ENCODE measurements at places on chromosomes 11 and 22.

DNA sequence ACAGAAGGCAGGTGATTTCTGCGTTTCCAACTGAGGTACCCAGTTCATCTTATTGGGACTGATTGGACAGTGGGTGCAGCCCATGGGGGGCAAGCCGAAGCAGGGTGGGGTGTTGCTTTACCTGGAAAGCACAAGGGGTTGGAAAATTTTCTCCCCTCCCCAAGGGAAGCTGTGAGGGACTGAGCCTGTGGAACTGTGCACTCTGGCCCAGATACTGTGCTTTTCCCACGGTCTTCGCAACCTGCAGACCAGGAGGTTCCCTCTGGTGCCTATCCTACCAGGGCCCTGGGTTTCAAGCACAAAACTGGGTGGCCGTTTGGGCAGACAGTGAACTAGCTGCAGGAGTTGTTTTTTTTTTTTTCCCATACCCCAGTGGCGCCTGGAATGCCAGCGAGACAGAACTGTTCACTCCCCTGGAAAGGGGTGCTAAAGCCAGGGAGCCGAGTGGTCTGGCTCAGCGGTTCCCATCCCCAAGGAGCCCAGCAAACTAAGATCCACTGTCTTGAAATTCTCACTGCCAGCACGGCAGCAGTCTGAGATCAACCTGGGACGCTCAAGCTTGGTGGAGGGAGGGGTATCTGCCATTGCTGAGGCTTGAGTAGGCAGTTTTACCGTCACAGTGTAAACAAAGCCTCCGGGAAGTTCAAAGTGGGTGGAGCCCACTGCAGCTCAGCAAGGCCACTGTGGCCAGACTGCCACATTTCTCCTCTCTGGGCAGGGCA is 97.2 kb downstream of the JRKL start:
- DNase-seq, result no peak

GRCh38 chr11:14304601-14305000 is 54.4 kb downstream of the RRAS2 start:
- DNase-seq, result no peak

- DNase-seq, result no peak
Observed at GRCh38 chr11:78991681-78992080, 417.0 kb upstream of the NARS2 start.

- DNase-seq, result no peak
Observed at GRCh38 chr22:29813563-29813962, 24.5 kb downstream of the ASCC2 start.

DNA sequence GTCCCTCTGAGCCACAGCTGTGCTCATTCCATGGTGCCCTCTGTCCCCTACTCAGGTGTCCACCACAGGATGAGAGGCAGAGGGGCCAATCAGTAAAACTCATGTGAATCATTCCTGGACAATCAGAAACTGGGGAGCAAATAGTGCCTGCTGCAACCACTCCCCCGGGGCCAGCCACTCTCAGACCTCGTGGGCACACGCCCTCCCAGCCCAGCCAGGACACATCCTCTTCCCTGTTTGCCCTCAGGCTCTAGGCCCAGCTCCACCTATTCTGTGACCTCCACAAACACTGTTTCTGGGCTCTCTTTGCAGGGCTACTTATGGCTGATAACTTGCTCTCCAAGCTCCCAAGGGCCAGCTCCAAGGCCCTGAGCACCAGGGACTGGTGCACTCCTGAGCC is 14.0 kb upstream of the KCTD14 start:
- DNase-seq, result no peak

GRCh38 chr11:2892967-2893528 is 7.5 kb upstream of the CDKN1C start:
- DNase-seq, result no peak

GRCh38 chr11:115471367-115471766 is 32.8 kb downstream of the CADM1 start:
- no peak for DNase-seq

DNA sequence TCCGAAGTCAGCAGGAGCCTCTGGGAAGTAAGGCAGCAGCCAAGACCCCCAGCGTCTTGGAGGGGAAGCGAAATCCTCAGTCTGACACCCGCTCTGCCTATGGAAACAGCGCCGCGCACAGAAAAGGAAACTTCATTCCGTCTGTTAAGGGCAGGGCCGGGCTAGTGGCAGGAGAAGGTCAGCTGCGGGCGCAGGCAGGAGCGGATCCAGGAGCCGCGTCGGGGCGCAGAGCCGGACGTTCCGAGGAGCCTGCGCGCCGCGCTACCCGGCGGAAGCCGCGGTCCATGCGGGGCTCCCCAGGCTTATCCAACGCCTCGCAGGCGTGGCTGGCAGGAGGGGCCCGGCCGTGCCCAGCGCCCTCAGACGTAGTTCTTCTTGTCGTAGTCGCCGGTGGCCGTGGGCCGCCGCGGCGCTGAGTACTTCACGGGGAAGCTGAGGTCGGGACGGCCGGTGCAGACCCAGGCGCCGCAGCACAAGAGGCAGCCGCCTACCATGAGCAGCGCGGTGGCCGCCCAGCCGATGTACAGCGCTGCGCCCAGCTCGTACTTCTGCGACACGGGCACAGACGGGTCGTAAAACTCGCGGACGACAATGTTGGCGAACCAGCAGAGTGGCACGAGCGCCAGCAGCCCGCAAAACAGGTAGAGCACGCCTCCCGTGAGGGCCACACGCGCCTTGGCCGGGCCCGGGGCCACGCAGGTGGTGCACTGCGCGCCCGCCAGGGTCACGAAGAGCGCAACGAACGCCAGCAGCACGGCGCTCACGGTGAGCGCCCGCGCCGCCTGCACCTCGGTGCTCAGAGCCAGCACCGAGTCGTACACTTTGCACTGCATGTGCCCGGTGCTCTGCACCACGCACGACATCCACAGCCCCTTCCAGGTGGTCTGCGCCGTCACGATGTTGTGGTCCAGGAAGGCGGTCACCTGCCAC is 705 bp downstream of the CLDN5 start:
- DNase-seq, result no peak

GRCh38 chr11:73185680-73186293 is 32.3 kb upstream of the P2RY2 start:
- no peak for DNase-seq

DNA sequence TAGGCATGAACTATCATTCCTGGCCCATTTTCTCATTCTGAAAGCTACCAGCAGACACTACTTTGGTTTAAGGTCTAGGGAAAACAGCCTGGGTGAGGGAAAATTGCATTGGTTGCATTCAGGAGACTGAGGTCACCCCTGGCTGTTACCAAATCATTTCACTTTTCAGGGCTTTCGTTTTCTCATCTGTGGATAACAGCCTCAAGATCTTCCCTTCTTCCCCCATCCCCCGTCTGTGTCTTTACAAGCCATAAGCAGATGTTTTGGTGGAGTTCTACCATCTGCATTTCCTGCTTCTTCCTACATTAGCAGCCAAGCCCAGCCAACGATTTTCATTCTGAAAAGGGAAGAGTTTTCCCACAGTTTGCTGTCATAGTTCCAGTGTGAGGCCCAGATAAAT is 130.4 kb downstream of the HIPK3 start:
- no peak for DNase-seq

DNA sequence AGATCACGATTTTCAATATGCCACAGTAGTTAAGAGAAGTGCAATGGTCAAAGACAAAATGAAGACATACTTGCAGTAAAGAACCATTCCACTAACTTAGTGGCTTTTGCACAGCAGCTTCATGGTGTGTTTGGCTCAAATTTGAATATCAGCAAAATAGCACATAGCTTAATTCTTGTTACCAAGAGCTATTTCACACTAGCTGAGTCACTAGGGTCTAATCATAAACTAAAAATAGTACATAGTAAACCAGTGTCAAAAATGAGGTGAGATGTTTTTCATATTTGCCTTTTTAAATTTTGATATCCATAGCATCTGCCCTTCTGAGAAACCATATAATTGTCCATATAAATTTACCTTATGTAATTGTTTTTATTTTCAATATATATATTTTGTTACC is 325.0 kb upstream of the LUZP2 start:
- no peak for DNase-seq

GRCh38 chr22:37187552-37187890 is 526 bp downstream of the C1QTNF6 start:
- no peak for DNase-seq

- DNase-seq, result no peak
Observed at GRCh38 chr22:39482768-39483167, 19.3 kb upstream of the MIEF1 start.

GRCh38 chr11:40188848-40189247 is 1270.6 kb downstream of the LRRC4C start:
- no peak for DNase-seq

GRCh38 chr11:95499516-95500135 is 268.6 kb upstream of the SESN3 start:
- no peak for DNase-seq

DNA sequence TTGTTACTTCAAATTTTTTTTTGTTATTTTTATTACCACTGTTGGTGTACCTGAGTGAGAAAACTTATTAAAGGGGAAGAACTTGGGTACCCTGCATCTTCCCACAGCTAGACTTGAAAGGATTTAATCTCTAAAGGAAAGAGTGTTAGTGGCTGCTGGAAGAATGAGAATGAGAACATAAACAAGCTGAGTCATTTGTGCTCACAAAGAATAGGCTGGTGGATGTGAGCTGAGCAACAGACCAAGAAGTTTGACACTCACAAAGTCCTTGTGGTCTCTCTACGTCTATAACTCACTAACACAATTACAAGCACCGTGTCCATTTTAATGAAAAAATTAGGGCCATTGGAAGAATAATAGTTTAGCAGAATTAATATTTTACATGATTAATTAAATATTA is 217.6 kb upstream of the ANO5 start:
- no peak for DNase-seq

DNA sequence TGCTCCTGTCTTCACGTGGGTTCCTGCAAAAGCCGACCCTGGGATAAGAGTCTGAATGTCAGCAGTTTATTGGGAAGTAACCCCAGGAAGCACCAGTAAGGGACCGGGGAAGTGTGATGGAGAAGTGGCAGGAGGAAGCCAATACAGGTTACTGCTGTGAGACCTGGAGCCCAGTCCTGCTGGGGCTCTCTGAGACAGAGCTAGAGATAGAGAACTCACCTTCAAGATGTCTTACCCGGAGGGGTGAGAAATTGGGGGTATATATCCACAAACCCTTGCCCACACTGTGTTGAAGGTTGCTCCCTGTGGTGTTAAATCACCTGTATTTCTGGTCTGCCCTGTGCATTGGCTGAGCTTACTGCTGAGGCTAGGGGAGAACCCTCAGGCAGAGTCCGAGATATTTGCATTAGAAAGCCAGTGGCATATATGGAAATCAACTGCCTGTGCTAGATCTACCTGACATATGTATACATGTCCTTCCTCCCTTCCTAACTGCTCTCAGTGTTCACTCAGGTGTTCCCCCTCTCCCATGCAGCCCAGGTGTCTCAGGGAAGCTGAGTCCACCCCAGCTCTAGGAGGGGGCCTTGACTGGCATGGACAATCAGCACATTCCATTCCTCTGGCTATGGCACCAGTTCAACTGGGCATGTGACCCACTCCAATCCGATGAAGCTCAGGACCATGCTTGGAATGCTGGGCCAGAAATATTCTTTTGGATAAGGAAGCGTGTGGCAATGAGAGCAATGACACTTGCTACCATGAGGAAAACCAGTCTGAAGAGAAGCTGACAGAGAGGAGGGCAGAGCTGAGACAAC is 6.8 kb upstream of the MICAL2 start:
- DNase-seq, result no peak

DNA sequence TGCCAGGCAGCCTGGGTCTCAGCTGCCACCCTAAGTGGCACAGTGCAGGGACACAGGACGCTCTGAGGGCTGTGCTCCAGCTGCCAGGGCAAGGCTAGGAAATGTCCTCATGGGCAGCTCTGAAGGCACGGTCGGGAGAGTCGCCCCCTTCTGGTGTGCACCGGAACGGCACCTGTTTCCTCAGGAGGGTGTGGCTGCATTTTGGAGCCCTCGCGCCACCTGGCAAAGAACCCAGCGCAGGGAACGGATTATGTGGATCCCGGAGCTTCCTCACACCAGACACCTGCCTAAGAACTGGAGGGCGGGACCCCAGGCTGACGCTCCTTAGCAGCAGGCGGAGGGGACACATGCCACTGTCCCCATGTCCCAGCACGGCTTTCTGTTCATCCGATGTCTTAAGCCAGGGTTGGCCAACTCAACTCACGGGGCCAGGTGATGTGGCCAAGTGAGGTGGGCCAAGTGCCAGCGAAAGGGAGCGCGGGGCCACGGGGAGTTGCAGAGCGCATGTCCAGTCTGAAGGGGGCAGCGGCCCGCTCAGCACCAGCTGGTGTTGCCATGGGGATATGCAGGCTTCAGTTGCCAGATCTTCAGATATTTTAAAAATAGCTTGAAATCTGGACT is 5.1 kb upstream of the SLC22A8 start:
- DNase-seq, result no peak

- DNase-seq, result peak; percentile 22
Observed at GRCh38 chr11:124799348-124800225, 619 bp downstream of the MSANTD2 start.

GRCh38 chr11:810040-810567 is 337 bp downstream of the RPLP2 start:
- no peak for DNase-seq

DNA sequence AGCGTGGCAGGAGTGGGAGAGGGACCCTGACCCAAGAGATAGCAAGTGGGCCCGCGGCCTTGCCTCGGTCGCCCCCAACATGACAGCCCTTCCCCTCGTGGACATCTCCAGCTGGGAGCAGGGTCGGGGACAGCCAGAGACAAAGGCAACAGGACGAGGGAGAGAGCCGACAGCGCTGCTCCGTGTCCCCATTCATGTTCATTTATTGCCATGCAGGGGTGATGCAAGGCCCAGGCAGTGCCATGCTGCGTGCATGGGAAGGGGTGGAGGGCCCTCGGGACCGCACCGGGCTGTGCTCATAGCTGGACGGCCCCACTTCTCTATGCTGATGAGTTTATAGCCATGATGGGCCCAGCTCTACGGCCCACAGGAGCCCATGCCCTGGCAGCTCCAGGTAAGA is 12.7 kb downstream of the MRPL23 start:
- DNase-seq, result no peak

- DNase-seq, result no peak
Observed at GRCh38 chr11:20474882-20475517, 87.5 kb downstream of the PRMT3 start.

GRCh38 chr11:10725907-10726253 is 25.2 kb upstream of the CTR9 start:
- no peak for DNase-seq

DNA sequence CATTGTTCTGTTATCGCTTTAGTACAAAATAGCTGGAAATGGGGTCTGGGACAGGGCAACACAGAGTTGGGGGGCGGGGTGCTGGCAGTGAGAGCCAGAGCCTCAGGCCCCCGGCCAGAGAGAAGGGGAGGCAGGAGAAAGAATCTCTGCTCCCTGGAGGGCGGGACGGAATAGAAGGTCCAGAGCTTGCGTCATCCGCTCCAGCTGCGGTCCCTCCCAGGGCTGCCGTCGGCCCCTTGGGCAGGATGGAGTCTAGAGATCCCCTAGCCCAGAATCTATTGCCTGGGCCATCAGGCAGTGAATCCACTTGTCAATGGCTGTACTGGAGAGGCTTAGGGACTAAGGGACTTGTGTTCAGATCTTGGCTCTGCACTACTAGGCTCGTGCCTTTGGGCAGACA is 5.0 kb downstream of the TP53I11 start:
- no peak for DNase-seq

GRCh38 chr22:49725516-49725915 is 102.2 kb downstream of the BRD1 start:
- DNase-seq, result no peak
